ENCODE measurements at places on chromosomes 7 and 10.

DNA sequence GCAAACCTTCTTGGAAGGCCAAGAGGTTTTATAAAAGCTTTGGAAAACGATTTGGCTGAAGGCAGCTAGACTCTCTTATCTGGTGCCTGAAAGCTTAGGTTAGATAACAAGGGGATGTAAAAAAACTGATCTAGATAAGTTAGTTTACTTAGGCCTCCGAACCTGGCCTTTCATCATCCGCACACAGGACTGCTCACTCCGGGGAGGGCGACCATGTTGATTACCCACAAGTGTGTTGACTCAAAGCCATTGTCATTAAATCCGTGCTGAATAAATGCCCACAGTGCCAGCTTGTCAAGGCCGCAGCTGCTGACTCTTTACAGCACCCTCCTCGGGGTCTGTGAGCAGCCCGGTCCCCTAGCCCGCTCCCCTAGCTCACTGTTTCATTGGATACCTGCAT lies 112.3 kb downstream of the ZFAND4 start:
- no peak for DNase-seq

DNA sequence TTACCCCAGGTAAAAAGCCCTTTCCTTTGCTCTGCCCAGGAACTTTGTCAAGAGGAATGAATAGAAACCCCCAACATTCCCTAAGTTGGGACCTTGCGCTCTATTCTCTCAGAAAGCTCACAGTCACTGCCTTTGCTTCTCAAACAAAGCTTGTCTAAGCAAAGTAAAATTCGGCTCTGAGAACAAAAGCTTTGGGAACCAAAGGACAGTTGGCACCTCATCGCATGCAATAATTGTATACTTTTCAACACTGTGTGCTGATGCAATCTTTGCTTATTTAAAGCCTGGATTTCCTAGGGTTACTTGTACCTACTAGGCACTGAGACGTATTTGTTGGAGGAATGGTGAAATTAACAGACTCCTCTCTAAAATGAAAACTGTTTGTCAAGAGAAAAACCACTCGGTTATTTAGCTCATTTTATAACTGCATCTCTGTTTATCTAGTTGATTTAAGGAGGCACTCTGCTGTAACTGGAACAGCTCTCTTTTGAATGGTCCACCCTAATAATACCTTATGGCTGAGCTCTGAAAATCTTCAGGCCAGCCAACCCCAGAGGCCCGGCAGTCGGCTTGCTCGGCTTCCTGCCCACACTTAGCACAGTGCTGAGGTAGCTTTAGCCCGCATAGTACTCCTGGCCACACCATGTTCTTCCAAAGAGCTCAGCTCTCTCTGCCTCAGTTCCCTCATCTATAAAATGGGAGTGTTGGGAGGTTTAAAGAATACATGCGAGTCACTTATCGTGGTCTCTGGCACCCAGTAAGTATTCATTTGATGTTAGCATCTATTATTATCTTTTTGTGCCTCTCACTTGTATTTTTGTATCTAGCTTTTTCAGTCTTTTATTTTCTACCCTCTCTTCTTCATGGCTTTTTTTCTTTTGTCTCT lies 80.2 kb upstream of the PRR15 start:
- DNase-seq, result no peak

DNA sequence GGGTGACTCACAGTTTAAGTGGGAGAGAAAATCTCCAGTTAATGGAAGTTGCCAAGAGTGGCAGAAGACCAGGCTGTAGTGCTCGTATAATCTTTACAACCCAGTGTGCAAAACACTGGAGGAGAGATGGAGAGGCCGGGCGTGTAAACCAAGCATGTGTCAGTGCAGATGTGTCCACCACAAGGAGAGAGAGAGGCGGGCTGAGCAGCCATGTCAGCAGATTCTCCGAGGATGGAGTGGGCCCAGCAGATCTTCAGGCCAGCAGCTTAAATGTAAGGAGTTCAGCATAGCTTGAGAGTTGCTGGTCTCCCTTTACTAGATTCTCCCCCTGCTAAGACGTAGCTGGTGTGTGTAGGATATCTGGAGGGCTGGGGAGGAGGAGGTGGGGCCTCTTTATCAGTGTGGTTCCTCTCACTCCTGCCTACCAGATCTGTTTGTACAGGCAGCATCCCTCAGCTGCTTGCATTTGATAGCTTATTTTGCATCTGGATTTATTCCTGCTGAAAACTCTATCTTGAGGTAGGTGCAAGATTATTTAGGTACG lies 13.7 kb downstream of the BPGM start:
- DNase-seq, result peak; percentile 38

DNA sequence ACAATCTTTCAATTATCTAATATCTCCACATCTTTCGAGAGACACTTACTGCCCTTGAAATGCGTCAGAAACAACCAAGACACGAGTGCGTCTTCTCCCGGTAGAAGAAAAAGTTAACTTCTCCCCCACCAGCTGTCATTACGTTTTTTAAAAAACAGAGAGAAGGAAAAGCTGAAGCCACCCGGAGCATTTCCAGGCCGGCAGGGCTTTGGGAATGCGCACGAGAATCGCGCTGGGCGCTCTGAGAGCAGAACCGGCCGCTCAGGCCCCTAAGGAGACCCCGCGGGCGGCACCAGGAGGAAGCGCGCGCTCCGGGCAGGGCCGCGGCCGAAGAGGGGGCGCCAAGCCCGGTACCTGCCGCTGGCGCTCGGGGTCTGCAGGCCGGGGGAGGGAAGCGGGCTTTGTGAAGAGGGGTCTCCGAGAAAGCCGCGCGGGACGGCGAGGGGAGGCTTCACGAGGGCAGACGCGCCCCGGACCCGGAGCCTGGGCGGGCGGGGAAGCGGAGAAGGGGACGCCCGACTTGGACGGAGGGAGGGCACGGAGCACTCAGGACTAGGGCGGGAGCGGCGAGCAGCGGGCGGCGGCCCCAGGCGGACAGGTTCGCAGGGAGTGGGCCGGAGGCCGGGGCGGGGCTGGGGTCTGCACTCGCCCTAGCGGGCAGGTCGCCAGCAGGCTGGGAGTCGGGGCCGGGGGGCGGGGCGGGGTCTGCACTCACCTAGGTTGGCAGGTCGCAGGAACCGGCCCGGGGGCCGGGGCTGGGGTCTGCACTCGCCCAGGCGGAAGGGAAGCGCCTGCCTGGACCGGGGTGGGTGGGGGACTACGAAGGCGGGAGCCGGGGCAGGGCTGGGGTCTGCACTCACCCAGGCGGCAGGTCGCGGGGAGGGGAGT lies 932 bp downstream of the ESYT2 start:
- DNase-seq, result peak; percentile 25

GRCh38 chr10:29829776-29830175 lies 195.0 kb upstream of the SVIL start:
- no peak for DNase-seq

- no peak for DNase-seq
Observed at GRCh38 chr7:12539681-12540080, 30.8 kb upstream of the SCIN start.

DNA sequence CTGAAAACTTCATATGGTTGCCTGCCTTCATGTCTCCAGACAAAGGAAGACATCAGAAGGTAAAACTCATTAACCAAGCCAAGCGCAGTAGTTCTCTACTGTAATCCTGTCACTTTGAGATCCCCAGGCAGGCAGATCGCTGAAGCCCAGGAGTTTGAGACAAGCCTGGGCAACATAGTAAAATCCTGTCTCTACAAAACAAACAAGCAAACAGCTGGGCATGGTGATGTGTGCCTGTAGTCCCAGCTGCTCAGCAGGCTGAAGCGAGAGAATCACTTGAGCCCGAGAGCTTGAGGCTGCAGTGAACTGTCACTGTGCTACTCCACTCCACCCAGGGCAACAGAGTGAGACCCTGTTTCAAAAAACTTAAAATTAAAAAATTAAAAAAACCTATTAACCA lies 467.4 kb upstream of the SORCS1 start:
- DNase-seq, result no peak

DNA sequence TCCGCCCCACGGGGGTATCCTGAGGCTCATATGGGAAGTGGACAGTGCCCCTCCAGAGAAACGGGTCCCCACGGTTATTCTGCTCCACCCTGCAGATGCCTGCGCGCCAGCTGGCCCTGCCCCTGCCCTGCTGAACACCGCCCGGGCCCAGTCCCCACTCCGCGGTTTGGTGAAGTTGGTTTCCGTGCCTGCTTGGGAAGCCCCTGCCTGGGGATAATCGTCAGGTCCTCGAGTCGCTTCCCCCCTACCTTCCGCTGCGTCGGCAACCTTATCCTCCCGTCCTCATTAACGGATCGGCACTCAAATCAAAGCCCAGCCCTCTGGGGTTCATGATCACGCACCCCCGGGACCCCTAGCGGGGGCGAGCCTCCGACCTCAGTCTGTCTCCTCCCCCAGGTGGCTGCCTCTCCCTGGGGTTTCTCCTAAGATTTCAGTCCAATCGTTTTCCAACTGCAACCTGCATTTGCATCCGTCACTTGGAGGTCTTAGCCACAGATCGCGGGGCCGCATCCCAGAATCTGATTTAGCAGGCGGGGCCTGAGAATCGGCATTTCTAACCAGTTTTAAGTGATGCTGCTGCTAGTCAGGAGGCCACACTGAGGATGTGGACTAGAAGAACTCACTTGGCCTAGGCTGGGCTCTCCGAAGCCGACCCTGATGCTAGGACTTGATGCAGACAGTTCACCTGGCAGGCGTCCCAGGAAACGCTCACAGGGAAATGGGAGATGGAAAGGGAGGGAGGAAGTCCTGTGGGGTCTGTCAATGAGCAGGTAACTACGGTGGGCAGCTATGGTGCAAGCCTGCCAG lies 27.6 kb downstream of the WDR86 start:
- DNase-seq, result no peak

DNA sequence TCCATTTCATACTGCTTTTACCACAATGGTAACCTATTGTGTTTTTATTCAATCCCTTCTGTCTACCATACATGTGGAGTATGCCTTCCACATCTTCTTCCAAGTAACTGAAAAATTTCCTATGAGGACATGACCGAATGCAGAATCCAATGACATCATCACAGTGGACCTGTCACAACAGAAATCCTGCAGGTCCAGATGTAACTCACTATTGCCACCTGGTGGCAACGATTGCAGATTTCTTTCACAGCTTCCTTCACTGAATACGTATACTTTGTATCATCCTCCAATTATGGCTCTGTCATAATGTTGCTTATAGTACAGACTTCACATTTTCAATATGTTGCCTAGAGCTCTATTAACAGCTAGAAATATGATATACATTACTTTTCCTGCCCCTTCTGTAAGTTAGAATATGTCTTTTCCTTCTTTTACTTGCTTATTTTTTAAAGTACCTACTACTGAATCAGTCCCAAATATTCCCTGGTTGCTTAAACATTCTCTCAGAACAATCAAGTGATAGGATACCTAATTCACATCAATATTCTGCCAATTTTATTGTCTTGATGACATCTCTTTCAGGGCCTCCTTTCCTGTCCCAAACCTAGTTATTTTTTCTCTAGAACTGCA lies 45.4 kb downstream of the SLC13A1 start:
- peak; percentile 58 for DNase-seq

DNA sequence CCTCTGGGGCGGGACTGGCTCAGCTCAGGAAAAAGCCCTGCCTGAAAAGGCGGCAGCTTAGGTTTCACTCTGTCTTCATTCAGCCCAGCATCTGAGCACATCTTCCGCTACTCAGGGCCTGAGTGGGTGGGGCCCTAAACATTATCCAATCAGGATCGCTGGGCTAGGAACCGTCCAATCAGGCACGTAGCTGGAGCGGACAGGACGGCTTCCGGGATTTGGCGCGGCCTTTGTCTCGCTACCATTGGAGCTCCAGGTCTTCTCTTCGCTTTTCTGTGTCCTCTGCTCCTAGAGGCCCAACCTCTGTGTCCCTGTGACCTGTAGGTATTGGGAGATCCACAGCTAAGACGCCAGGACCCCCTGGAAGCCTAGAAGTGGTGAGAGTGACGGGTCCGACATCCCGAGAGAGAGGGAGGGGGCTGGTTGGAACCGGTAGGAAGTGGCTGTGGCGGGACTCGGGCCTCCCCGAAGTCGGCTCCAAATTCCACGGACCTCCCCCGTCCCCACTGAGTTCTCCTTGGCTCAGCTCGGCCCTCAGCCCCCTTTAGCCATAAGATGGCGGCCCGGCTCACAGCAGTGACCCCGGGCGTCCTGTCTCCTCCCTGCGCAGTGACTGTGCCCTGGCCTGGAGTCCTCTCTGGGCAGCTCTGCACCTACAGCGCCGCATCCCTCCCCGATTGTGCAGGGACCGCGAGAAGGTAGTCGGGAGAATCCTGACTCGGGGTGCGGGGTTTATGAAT lies 99.1 kb downstream of the ZNF680 start:
- DNase-seq, result peak; percentile 81

- no peak for DNase-seq
Observed at GRCh38 chr10:489330-489729, 200.1 kb downstream of the DIP2C start.

DNA sequence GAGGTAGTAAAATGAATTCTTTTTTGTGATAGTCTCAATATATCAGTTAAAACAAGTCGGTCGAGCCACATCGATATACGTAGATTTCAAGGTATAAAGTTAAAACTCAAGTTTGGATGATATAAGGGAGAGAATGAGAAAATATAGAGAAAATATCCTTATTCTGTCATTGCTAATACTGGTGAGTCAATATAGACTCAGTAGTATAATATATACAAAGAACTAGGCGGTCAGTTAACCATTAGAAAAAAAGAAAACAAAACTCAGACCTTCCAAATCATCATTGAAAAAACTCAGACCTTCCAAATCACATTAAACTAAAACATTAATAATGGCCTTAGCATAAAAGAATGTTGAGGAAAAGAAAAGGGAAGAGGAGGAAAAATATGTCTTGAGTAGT lies 817.1 kb upstream of the IGFBP3 start:
- DNase-seq, result no peak

- peak; percentile 78 for DNase-seq
Observed at GRCh38 chr7:151428378-151429236, 11.3 kb downstream of the CRYGN start.

- DNase-seq, result peak; percentile 58
Observed at GRCh38 chr7:150778738-150779301, 21.3 kb downstream of the TMEM176B start.

DNA sequence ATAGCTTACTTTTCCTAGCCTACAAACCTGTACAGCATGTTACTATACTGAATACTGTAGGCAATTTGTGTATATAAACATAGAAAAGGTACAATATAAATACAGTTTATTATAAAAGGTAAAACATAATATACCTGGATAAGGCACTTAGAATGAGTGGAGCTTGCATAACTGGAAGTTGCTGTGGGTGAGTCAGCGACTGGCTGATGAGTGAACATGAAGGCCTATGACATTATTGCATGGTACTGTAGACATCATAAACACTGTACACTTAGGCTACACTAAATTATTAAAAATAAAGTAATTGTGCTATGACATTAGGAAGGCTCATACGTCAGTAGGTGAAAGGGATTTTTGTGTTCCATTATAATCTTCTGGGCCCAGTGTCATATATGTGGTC lies 228.8 kb downstream of the HDAC9 start:
- DNase-seq, result no peak

- DNase-seq, result no peak
Observed at GRCh38 chr10:5416981-5417380, 4.6 kb downstream of the NET1 start.

GRCh38 chr10:104066945-104067344 lies 18.7 kb downstream of the COL17A1 start:
- no peak for DNase-seq

- DNase-seq, result no peak
Observed at GRCh38 chr10:11489591-11489990, 121.9 kb downstream of the USP6NL start.

- no peak for DNase-seq
Observed at GRCh38 chr10:29702273-29703164, 67.7 kb upstream of the SVIL start.

- no peak for DNase-seq
Observed at GRCh38 chr7:4762121-4763055, 13.0 kb upstream of the AP5Z1 start.

All from EL (cell line).